ENCODE measurements at places on chromosomes 13 and 19. TPM values are rescaled to one million over a fixed set of nuclear protein-coding genes. Genes with fewer than 3 reads are reported as not detected.

Gene CALR3
- not detected for total RNA-seq

Gene GGACT
- 5.0 TPM for total RNA-seq

Gene LILRB5
- not detected for total RNA-seq

Gene DMKN
- 246 TPM for total RNA-seq

Gene ZNF28
- total RNA-seq: 17.8 TPM
